ENCODE measurements at places on chromosomes 7 and 10.

DNA sequence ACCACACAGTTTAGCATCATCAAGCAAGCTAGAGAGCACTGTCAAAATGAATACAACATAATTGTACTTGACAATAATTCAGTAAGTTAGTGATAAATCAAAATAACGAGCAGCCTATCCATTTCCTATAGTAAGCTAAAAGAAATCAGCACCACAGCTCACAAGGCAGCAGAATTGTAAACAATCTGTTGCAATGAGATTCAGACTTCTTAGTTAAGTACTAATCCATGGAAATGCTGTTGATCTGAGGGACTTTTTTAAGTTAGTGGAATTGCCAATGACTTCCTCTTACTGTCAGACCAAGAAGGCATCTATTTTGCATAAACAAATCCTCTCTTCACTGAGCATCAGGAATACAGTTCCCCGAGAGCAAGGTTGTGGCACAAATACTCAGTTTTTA lies 136.6 kb upstream of the CCDC6 start:
- DNase-seq, result no peak

DNA sequence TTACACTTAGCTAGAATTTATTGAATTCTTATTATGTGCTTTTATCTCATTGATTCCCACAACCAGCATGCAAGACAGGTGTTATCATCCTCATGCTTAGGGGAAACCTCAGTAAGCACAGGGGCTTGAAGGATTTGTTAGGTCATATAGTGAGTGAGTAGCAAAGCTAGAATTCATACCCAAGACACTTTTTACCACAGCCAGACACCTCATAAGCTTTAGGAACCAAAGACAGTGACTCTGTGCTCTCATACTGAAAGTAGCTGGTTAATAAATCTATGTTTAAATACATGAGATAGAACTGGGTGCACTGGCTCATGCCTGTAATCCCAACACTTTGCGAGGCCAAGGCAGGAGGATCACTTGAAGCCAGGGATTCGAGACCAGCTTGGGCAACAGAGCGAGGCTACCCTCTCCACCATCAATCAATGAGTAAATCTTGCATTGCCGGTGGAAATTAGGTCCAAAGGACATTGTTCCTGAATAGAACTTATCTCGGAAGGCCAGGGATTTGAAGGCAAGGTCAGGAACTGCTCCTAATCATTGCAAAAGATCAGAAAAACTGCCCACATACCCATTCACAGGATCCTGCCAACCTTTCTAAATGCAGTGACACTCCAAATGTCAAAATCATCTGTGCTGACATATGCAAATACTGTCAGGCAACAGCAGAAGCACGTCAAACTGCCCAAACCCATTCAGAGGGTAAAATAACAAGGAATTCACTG lies 523.5 kb downstream of the PARD3 start:
- no peak for DNase-seq

DNA sequence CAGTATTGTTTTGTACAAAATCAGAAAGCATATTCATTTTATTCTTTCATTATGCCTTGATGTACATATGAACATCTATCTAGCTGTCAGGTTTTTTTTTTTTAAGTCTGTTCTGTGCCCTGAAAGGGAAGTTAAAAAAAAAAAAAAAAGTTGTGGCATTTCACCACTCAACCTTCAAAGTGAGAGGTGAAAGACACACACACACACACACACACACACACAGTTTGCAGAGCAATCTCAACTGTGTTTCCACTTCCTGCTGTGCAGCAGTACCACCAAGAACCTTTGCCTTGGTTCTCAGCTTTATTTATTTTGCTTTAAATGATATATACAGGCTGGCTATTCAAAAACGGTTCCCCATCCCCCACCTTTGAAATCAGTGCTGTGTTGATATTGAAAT lies 955.6 kb downstream of the GATA3 start:
- DNase-seq, result no peak

- DNase-seq, result no peak
Measured at GRCh38 chr10:6044060-6044459, 18.1 kb downstream of the IL2RA start.

DNA sequence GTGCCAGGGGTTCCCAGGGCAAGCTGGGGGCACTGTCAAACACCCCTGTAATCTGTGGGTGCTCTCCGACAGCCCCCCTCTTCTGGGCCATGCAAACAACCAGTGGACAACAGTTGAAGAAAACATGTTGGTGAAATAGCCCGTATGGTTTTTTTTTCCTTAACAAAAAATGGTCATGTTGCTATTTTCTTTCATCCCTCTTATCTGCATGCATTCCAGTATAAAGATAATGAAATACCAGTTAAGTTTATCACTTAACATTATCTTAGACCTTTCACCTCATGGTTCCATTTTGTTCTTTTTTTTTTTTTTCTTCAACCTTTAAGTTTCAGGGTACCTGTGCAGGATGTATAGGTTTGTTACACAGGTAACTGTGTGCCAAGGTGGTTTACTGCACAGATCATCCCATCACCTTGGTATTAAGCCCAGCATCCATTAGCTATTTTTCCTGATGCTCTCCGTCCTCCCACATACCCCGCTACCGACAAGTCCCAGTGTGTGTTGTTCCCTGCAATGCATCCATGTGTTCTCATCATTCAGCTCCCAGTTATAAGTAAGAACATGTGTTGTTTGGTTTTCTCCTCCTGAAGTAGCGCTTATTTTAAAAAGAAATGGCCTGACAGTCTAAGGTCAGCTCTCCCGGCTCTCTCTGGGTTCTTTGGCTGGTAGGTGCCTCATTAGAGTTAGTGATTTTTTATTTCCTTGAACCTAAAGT lies 110.1 kb downstream of the NRP1 start:
- no peak for DNase-seq

- DNase-seq, result no peak
Measured at GRCh38 chr7:5682551-5683279, 98.7 kb downstream of the RNF216 start.

DNA sequence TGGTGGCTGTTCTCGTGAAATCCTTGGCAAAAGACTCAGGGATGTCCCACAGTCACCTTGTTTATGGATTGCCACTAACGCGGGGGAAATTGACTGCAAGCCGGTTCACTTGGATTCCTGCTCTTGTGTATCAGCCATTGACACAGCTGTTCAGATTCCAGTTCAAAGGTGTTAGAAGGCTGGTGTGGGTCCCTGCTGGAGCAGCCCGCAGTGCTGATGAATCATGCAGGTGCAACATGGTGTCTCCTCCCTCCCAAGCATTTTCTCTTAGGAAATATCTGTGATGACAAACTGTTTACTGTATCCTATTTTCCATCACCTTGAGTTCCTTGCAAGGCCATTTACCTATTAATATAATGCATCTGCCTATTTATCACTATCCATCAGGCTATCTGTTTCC lies 170.1 kb downstream of the GATA3 start:
- no peak for DNase-seq

- DNase-seq, result no peak
Measured at GRCh38 chr7:33774762-33775523, 130.4 kb upstream of the BMPER start.

- no peak for DNase-seq
Measured at GRCh38 chr7:70142247-70142932, 544.1 kb downstream of the AUTS2 start.

- no peak for DNase-seq
Measured at GRCh38 chr10:81027706-81028105, 490.0 kb downstream of the SH2D4B start.

DNA sequence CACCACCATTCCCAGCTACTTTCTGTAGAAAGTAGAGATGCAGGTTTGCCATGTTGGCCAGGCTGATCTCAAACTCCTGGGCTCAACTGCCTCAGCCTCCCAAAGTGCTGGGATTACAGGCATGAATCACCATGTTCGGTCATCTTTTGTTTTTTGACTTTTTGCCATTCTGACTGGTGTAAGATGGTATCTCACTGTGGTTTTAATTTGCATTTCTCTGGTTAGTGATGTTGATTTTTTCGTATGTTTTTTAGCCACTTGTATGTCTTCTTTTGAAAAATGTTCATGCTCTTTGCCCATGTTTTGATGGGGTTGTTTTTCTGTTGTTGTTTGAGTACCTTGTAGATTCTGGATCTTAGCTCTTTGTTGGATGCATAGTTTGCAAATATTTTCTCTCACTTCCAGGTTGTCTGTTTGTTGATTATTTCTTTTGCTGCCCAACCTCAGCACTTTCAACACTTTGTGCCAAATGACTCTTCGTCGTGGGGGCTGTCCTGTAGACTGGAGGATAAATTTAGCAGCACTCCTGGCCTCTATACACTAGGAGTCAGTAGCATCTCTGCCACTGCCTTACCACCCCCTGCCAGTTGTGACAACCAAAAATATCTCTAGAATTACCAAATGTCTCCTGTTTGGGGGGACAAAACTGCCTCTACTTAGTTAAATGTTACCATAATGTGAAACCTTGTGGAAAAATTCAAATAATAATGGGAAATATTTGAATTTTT lies 6.5 kb upstream of the CPED1 start:
- no peak for DNase-seq

- DNase-seq, result no peak
Measured at GRCh38 chr10:86968271-86968993, at the start of gene ADIRF. ADIRF (plus strand) TSS chr10:86968482; CDS start chr10:86968545, 63 bp downstream.
